ENCODE measurements at places on chromosomes 6 and 20.

DNA sequence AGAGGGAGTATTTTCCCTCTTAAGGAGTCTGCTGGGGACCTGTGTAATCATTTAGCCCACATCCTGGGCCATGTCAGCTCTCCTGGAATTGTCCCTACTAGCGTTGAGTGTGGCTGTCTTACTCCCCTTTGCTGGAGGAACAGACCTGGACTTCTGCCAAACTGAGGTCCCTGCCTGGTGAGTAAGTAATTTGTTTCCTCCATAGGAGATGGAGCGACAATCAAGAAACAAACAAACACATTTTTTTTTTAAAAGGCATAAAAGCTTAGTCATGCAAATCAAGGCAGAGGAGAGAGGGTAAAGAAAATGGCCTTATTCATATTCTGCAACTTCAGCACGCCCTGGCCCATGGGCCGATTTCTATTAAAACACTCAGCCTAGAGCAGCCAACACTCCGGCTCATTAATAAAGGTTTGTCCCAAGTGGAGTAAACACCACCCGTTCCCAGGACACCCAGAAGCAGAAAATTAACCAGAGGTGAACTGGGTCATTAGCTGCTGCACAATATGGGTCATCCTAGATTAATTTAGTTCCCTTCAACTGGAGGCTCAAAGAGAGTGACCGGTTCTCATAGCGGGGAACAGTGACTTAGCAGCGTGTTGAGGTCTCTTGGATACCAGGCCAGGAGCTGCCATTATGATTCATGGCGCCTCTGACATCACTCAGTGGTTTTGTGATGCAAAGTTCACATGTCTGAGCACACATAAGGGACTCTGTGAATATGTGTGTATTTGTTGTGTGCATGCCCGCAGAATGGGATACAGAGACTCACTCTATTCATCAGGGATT lies 165.0 kb upstream of the SULF2 start:
- DNase-seq: no peak

GRCh38 chr20:35587436-35587835 lies 28.2 kb upstream of the SPAG4 start:
- DNase-seq: no peak

DNA sequence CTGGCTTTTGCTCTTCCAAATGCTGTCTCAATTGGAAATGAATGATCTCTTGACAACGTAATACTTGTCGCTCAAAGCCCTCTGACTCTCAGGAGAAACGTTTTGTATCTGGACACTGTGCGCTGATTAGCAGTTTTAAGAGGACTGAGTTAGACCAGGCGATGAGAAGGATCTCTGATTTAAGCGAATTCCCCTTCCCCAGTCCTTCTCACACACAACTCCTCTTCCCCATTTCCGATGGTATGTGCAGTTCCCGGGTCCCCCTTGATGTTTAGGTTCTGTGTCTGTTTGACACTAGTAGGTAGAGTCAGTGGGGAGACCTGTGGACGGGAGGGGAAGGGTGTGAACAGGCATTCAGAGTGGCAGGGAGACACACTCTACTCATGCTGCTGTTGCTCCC lies 2.5 kb downstream of the ZDHHC14 start:
- DNase-seq: no peak

DNA sequence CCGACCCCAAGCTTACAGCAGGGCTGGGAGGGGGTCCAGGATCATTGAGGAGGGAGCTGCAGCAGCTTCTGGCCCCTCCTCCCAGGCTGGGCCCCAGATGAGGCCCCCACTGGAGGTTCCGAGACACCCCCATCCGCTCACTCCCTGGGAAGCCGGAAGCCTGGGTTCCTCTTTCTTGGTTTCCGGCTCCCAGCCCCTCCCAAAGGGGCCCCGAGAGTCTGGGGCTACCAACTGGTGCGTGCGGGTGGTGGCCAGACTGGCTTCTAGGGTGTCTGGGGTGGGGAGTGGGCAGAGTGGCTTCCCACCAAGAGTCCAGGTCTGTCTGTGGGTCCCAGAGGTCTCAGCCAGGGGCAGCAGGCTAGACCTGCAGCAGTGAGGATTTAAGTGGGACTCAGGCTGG lies 2.2 kb downstream of the RGS19 start:
- peak; percentile 76 for DNase-seq

DNA sequence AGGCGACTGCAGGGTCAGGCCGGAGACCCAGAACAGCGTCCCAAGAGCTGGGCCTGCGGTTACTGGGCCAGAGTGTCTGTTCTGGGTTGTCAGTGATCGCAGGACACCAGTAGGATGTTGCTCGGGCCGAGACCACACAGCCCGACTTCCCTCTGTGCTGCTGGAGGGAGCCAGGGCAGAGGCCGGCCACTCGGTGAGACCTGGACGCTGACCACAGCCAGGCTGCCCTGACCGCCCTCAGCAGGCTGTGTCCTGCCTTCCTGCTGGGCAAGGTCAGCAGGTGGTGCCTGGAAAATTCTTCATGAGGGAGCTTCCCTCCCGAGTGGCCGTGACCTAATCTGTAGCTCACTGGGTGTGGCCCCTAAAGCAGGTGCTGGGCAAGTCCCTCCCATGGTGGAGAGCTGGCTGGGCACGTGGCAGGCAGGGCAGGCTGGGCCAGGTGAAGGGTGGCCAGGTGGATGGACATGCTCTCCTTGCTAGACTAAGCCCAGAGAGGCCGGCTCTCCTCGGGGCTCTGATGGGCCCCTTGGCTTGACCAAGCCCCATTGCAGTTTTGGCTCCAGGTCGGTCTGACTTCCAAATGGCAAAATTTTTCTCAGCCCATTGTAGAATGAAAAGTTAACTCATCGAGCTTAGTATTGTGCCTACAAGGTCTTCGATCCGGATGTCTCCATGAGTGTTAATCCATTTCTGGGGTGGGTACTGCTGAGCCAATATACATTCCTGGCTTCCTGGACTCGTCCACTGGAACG lies 1.9 kb downstream of the SLCO4A1 start:
- no peak for DNase-seq

GRCh38 chr20:7375905-7376304 lies 564.4 kb downstream of the HAO1 start:
- DNase-seq: no peak

DNA sequence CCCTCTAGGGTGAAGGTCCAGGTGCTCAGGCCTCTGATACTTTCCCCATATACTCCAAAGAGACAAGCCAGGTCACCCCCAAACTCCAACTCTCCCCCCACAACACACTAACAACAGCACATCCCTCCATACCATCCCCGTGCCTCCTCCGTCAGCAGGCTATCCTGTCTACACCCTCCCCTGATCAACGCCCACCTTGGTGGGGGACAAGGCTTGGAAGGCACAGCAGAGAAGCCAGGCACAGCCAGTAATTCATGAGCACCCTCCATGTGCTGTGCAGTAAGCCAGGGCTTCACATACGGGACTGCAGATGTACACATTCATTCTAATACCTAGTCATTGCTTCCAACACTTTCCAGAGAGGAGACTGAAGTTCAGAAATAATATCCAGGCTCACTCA lies 57.6 kb downstream of the TRERF1 start:
- DNase-seq: peak; percentile 64

DNA sequence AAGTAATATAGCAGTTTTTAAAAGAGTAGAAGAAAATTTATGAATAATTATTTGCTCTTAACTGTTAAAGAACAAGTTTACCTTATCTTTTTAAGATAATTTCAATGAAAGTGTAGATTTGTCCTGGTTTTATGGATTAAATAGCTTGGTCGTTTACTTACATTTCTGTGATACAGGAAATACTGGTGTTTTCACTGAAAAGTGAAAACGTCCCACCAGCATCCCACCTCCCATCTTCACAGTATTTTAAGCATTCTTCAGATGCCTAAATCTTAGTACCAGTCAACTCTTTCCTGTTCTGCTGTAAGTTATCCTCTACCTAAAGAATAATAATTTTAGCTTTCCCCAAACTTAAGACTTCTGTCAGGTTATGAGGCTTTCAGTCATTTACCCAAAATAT lies 5.8 kb downstream of the TAB2 start:
- DNase-seq: no peak

DNA sequence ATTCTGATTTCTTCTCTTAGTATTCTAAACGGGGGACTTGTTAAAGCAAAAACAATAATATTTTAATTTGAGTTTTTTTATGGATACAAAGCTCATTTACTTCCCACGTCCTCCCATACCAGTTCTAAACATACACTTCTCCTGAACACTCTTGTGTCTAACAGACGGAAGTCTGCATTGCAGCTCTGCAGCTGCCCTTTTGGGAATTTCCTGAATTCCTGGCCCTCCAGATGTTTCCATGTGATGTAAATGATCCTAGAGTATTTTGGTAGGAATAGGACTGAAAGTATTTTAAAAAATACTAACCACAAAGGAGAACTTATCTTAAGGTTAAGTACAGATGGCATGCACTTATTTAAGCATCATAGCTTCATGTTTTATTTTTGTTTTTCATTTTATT lies 886.7 kb downstream of the TBC1D32 start:
- no peak for DNase-seq

DNA sequence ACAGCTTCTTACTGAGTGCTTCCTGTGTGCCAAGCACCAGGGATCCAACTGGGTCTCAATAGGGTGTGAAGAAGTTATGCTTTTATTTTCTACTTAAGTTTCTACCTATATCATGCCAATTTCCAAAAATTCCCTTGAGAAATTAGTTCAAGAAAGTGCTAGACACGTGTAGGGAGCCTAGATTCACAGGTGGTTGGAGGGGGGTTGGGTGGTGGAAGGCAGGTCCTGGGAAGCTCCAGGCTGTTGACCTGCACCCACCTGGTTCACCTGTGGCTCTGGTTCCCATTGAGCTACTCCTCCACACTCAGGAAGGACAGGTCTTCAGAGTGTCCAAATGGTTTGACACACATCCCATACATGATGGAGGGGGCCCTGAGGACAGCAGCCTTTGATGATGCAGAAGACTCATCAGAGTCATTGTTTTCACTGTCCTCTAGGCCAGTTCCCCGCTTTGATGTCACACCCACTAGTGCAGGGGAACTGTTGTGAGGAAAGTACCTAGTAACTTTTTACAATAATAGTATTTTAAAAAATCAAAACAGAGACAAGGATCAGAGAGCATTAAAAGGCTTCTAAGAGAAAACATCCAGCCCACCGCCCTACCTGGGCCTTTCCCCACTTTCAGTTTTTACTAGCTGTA lies 39.8 kb upstream of the MYL9 start:
- DNase-seq: no peak

- no peak for DNase-seq
These were observed 171.1 kb downstream of the PREX1 start for GRCh38 chr20:48656661-48657211.

- no peak for DNase-seq
These were observed 578.5 kb upstream of the PTCHD4 start for GRCh38 chr6:48689498-48689897.

DNA sequence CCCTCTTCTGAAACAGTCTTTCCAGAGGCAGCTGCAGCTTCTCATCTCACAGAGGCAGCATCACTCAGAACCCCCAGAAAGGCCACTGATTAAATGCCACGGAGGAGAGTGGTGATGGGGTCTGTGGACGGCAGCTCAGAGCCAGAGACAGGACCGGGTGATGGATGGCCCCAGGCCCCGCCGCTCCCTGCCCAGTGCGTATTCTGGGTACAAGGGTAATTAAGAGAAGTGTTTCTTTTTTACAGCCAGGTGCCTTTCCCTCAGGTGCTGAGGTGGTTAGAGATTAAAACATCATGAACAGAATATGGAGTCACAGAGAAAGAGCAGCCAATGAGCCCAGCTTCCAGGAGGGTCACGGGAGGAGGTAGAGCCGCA lies 434.5 kb downstream of the PREX1 start:
- no peak for DNase-seq

DNA sequence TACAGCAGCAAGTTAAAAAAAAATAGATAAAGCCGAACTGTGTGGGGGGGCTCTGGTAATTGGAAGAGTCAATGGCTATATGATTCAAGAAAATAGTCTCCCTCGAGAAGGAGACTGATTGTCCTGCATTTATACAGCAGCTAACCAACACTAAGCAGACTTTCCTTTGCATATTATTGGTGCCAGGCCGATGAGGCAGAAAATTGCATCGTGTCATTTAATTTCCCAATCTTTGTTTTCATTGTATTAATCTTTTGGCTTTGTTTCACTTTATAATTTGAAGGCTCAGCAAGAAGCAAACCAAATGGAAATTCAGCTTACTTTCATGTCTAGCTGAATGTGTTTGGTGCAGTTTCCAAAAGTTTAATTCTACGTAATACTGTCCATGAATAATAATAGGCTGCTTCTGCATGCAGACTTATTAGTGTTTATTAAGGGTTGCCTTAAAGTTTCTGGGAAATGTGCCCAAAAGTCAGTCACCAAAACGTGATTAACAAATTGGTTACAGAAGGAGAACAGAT lies 258.5 kb downstream of the HACE1 start:
- no peak for DNase-seq

GRCh38 chr20:12970372-12970821 lies 38.4 kb upstream of the SPTLC3 start:
- no peak for DNase-seq

DNA sequence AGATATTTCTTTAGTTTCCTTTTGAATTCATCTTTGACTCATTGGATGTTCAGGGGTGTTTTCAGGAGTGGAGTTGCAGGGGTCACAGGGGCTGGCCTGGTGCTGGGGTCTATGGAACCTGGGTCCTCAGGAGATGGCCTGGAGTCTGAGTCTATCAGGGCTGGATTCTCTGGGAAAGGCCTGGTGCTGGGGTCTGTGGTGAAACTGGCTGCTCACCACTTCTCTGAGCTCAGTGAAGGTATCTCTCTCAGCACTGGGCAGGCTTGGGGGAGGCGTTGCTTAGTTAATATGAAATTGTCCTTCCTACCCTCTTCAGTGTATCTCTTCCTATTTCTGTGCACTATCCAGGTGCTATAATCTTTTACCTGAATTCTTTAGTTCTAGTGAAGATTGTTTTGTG lies 83.1 kb upstream of the SLC24A3 start:
- no peak for DNase-seq

GRCh38 chr6:50966532-50966931 lies 147.9 kb downstream of the TFAP2B start:
- DNase-seq: no peak

DNA sequence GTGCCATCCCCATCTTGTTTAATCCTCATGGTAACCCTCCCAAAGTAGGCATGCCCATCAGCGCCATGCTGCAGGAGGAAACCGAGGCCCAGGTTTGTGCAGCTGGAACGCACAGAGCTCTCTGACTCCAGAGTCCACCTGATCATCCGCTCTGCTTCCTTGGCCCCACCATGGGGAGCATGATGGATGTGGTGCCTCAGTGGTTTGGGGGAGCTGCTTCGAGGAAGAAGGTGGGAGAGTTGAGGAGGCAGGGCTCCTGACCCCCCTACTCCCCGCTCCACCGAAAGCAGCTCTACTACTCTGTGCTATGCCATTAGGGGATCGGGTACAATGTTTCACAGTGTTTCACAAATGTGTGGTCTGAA lies 52.2 kb downstream of the TGM2 start:
- DNase-seq: no peak

GRCh38 chr6:130425537-130425936 lies 59.7 kb downstream of the TMEM200A start:
- DNase-seq: no peak
